Esophagus squamous epithelium (tissue), 5 donors: ENCODE measurements at places on chromosomes 5 and 9.

DNA sequence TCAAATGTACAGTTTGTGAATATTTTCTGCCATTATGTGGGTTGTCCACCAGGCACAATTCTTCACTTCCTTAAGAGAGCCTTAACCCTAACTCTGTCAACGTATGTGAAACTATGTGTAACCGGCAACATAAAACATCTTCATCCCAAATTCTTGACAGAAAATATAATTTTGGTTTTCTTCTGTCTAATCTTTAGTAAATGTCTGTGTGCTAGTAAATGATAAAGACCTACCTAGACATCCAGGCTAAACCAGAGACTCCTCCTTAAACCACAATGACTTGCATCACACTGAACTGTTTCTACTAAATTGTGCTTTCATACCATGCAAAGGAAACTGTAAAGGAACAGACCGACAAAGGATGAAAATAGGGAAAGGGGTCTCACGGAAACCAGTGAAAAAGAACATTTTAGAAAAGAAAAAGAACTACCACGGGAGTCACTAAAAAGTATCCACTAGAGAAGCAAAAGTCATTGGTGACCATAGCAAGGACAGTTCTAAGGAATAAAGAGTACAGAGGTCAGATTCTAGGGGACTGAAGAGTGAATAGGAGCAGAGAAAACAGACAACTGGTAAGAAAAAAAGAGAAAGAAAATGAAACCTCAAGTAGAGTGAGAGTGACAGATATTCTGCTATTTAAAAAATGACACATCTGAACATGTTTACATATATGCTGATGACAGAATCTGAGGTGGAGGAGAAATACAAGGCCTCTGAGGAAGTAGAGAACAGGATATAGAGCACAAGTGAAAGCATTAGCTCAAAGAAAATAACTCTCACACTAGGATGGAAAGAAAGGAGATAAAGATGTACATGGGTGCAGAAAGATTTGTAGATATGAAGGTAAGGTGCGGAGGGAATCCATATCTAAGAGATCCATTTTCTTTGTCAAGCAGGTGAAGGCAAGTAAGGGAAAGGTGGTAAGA, 49.4 kb downstream of the FNIP1 start:
- DNase-seq: no peak

DNA sequence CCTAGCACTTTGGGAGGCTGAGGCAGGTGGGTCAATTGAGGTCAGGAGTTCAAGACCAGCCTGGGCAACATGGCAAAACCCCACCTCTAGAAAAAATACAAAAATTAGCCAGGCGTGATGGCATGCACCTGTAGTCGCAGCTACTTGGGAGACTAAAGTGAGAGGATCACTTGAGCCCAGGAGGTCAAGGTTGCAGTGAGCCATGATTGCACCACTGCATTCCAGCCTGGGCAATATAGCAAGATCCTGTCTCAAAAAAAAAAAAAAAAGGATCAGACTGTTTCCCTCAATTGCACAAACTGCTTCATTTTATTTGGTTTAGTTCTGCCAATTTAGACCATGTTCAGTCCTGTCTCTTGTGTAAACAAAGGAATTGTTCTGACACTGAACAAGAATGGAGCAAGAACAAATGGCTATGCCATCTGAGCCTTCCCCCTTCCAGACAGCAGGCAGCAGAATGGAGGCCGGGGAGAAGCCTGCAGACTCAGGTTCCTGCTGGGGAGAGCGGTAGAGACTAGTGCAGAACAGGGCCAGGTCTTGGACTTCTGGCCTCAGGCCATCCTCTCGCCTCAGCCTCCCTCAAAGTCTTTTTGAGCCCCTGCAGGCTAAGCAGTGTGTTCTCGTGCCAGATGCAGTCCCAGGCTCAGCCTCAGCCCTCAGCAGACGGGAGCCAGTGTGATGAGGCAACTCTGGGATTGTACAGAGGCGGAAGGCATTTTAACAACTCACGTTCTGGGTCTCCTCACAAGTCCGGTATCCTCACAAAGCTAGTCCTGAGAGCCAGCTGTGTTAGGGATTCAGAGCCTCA, 18.2 kb downstream of the HNRNPH1 start:
- DNase-seq: no peak

DNA sequence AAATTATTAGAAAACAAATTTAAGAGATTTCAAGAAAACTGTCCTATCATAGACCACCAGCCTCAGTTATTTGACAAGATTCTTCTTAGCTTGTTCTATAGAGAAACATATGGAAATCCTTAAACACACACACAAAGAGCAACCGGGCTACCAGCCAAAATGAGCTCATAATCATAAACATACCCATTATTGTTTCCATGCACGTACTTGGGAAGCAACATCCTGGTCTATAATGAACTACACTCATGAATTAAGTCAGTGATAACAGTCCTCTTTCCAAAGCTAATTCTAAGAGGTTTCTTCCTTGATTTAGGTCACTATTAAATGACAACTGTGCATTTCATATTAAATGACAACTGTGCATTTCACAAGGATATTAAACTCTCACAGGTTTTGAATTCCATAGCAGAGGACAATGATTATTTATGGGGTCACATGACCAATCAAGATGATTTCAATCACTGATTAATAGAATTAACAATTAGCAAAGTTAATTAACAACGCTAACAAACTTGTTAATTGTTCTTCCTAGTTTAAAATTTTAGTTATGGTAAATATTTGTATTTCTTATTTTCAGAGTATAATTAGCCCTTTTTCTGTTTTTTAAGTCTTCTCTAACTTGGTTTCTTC, 77.0 kb downstream of the OXCT1 start:
- DNase-seq: no peak

GRCh38 chr5:133611357-133612248, 738 bp downstream of the FSTL4 start:
- DNase-seq: no peak

DNA sequence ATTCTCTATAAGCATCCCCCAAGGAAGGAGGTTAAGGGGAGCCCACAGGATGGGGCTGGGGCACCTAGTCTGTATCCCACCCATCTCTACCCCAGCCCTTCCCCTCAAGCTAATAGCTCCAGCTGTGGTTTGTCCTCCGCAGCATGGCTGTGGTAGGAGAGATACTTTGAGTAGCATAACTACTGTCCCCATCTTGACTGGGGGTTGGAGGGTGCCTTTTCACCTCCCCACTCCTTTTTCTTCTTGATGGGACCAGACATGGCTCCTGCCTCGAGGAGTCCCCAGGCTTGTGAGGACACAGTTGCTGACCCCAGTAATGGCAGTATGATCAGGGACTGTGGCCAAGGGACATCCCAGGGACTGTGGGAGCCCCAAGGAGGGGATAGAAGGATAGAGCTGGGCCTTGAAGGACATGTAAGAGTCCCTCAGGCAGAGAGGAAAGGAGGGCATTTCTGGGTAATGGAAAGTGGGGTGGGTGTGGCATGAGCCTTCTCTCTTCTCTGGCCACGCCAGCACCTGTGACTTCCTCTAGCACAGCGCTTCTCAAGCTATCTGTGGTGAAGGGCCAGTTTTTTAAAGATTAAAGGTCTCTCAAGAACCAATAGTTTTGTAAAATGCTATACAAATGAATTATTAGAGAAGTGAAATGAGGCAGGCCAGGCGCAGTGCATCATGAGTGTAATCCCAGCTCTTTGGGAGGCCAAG, 14.0 kb downstream of the OLFML2A start:
- no peak for DNase-seq

- no peak for DNase-seq
Measured at GRCh38 chr5:124745007-124745927, 1.2 kb downstream of the ZNF608 start.

- DNase-seq: no peak
Measured at GRCh38 chr5:178232124-178232919, at the start of gene PHYKPL. PHYKPL (minus strand) TSS chr5:178232802; CDS start chr5:178232550, 252 bp downstream.

- DNase-seq: no peak
Measured at GRCh38 chr5:102753889-102754766, 977 bp upstream of the PAM start.

GRCh38 chr9:20319641-20320337, 302.5 kb downstream of the MLLT3 start:
- no peak for DNase-seq

GRCh38 chr9:82445556-82445955, 457.0 kb downstream of the SPATA31D1 start:
- DNase-seq: no peak

DNA sequence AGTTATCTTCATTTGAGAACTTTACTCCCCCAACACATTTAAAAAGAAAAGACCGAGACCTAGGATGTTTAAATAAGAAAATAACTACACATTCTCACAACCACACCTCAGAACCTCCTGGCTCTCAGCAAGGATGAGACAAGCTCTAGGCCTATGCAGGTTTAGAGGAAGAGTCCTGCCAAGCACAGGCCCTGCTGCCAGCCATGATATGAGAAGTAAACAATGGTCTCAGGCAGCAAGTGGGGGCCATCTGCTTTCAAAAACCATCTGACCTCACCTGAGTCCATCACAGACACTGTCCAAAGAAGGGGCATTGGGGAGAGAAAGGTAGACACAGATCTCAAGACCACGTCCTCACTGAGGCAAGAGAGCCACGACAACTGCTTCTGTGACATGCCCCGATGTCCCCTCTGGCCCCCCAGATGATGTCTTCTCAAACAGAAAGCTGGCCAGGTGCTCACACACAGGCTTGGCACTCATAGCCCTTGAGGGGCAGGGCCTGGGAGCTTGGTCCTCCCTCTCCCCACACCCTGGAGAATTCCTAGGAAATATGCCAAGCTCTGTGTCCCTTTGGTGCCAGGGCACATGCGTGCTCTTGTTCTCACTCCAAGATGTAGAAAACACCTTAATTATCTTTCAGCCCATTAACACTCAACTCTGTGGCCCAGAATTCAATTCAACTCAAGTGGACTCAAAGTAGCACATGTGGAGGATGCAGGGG, 150.4 kb downstream of the FSTL4 start:
- DNase-seq: no peak

- no peak for DNase-seq
Measured at GRCh38 chr5:127330116-127330515, 39.5 kb downstream of the MEGF10 start.

GRCh38 chr5:158435161-158435616, 576.2 kb upstream of the CLINT1 start:
- DNase-seq: no peak

DNA sequence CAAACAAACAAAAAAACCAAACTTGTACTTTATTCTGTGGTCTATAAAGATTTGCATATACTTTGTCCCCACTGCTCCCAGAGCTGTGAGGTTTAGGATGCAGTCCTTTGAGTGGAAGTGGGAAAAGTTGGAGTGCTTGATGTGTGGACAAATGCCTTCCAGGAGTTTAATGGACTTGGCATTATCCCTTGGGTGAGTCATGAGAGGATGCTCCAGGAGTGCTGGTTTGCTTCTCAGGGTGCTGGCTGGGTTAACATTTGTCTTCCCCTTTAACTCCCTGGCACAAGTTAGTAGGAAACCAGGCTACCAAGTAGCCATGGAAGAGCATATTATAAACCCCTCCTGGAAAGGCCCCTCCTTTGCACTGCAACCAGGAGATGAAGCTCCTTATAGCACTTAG, 417.4 kb upstream of the RIOK2 start:
- no peak for DNase-seq

DNA sequence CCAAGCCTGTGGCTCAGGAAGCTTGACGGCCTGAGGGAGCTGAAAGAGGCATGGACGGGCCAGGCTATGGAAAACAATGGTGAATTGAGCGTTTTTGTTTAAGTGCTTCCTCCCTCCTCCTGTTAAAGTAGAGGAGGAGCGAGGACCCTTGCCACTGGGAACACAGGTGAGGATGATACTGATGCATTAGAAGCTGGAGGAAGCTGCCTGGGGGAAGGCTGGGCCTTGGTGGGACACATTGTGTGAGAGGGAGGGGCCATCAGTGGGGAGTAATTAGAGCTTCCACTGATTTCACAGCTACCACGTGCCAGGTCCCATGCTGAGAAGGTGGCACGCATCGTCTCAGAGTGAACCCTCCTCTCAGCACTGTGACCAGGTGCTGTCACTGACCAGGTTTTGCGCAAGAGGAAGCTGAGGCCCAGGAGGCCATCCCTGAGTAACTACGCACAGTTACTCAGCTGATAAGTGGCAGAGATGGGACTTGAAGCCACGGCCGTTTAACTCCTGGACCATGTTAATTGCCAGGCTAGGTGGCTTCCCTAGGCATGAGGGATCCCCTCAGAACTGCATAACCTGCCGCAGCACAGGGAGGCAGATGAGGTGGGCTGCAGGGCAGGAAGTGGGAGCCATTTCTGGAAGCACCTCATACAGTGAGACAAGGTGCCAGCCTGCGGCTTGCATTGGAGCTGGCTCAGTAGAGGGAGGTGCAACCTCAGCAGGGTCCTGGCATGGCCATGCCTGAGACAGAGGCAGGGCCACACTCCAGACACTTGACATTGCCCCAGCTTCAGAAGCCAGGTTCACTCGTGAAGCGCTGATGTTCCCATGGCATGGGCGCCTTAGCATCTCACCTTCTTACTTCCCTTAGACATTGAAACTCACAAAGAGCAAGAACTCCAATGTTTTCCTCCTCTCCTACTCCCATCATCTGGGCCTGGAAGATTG, 195.3 kb upstream of the MVB12B start:
- DNase-seq: no peak

DNA sequence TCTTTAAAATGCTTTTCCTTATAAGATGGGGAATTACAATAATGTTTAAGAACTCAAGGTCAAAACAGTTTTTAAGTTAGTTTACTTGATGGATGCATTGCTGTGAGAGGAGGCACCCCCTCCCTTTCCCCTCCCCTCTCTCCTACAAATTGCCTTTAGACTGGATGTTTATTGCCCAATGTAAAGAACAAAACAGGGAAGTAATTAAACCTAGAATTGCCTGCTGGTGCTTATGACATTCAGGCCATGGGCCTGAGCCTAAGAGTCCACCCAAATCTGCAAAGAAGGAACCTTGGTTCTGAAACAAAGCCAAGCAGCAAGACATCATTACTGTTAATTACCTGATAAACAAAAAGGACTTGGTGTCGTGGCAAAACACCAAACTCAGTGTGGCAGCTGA, 630.3 kb downstream of the ISL1 start:
- no peak for DNase-seq

DNA sequence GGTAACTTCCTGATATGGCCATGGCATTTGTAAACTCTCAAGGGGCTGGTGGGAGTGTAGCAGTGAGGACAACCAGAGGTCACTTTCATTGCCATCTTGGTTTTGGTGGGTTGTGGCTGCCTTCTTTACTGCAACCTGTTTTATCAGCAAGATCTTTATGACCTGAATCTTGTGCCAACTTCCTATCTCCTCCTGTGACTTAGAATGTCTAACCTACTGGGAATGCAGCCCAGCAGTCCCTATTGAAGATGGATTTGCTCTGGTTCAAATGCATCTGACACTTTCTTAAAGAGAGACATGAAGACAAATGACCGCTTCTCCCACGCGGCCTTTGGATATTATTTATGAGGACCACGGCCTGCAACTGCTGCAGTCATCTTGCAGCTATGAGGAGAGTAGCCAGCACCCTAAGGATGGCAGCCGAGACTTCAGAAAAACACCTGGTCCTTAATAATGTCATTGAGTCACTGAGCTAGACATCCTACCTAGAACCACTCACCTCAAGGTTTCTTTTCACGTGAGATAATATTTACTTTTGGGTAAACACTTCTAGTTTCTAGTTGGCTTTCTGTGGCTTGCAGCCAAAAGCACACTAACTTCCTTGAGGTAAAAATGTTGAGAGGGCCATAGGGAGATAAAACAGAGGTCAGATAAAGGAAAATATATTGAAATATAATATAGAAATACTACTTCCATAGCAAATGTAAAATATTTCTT, 28.2 kb downstream of the CETN3 start:
- no peak for DNase-seq
